ENCODE measurements at places on chromosomes 16 and 17. TPM values are rescaled to one million over a fixed set of nuclear protein-coding genes. Genes with fewer than 3 reads are reported as not detected.
A peak's percentile ranks its signal among the peaks of the same experiment; 100 is the strongest.

DNA sequence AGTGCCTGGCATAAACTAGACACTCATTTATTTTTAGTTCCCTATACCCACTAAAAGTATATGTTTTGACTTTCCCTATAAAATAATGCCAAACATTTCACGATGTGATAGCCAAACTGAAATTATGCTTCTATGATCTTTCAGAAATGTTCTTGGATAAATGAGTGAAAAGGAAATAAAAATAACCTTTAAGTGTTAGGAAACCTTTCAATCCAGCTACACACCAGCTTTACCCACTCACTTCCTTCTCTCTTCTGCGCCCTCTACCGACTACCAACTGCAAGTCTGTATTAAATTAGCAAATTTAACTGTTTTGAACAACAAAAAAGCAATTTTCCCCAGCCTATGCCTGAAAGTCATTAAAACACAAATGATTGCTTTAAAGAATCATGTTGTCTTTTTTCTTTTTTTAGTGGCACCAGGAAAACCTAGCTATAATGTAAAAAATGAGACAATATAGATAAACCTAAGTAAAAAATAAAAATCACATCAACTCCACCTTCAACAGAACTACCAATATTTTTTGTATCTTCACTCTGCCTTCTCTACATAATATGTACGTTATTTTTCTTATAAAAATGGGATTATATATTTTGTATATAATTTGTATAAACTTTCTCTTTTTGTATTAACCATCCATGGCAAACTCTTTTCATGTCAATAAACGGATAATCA, 13.2 kb upstream of the TMEM100 start:
- peak; percentile 59 for DNase-seq

CASKIN1 gene
- total RNA-seq: 0.98 TPM

DNA sequence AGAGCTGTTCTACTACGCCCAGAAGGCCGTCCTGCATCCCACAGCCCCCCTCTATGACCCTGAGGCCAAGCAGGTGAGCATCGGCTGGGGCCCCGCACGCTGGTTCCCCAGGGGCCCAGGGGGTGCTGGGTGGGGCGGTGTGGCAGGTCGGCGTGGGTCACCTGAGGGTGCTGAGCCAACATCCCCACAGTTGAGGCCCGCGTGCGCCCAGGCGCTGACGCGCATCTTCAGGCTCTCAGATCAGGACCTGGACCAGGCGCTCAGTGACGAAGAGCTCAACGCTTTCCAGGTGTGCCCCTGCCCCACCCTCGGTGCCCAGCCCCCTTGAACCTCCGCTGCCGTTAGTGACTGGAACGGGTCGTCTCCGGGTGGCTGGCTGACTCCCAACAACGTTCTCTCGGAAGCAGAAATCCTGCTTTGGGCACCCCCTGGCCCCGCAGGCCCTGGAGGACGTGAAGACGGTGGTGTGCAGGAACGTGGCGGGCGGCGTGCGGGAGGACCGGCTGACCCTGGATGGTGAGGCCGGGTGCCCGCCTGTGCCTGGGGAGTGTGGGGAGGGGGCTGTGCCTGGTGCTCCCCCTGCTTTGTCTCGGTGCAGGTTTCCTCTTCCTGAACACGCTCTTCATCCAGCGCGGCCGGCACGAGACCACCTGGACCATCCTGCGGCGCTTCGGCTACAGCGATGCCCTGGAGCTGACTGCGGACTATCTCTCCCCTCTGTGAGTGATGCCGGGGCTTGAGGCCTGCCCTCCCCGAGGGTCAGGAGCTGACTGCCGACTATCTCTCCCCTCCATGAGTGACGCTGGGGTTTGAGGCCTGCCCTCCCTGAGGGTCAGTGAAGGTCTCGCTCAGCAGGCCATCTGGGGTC, 2.8 kb downstream of the RHOT2 start:
- DNase-seq: no peak

CCL5 gene
- 33.1 TPM for total RNA-seq

CES3 gene
- 1.6 TPM for total RNA-seq

KRT33A gene
- total RNA-seq: not detected

GRCh38 chr16:30748634-30749445, 615 bp downstream of the PHKG2 start:
- DNase-seq: peak; percentile 46

ALOX15B gene
- 0.18 TPM for total RNA-seq

GRCh38 chr17:71987634-71988033, 133.2 kb upstream of the SOX9 start:
- DNase-seq: no peak

DNA sequence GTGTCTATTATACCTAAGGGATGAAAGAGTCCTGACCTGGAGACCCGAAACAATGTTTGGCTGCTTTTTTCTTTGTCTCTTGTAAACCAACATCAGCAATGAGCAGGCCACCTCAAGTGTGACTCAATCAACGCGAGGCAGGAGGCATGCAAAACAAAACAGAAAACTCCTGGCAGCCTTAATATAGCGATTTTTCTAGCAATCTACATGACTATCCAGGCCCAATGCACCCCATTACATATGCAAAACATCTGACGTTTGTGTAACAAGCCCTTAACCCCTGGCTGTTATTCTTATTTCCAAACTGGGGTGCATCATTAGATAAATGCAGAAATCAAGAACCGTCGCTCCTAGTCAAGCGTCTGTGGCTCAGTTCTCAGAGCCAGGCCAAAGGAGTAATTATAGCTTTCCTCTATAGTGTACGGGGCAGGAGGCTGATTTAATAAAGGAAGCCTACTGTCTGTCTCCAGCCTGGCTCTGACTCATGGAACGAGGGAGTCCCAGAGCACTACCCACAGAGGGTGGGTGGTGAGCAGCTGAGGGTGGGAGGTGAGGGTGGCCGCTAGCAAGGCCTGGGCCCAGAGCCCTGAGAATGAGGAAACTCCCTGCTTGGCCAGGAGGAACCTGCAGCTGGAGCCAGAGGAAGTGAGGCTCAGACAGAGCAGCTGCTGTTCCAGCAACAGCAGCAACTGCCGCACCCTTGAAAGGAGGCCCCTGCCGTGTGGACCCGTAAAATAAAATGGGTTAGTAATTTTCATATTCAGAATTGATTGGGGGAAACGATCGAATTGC, 43.9 kb downstream of the CHD9 start:
- DNase-seq: peak; percentile 57

DNA sequence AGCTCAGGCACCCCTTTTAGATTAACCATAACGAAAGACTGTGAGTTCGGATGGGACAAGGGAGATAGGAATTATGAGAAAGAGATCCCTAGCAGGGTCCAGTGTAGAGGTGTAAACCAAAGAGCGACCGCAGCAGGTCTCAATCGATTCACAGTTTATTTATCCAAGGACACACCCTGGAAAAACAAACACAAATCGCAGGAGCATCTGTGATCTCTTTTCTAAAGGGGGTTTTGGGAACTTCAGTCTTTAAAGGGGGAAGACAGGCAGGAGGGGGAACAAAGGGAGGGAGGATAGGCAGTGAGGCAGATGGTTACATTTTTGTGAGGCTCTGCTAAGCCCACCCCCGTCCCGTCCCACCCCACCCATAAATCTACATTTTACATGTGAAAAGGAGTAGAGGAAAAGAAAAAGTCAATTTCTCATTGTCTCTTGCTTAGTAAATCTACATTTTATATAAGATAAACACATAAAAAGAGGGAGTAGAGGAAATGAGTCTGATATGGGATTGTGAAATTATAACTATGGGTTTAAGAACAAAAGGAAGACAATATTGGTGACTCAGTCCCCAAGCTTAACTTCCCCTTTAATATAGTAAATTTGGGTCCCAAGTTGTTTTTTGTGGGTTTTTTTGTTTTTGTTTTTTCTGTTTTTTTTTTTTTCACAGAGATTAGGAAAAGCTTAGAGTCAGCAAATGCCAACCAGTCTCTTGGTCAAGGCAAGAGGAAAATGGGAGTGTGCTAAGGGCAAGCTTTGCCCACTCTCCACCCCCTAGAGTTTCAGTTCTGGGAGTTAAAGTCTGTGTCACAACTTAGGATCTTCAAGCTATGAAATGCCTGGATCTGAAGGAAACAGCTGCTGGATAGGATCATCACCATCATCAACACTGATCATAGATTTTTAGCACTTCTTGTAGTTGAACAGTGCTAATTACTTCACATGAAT, 160.9 kb upstream of the CDH5 start:
- no peak for DNase-seq

GRCh38 chr16:2162676-2163118, 7.1 kb downstream of the TRAF7 start:
- no peak for DNase-seq

DNA sequence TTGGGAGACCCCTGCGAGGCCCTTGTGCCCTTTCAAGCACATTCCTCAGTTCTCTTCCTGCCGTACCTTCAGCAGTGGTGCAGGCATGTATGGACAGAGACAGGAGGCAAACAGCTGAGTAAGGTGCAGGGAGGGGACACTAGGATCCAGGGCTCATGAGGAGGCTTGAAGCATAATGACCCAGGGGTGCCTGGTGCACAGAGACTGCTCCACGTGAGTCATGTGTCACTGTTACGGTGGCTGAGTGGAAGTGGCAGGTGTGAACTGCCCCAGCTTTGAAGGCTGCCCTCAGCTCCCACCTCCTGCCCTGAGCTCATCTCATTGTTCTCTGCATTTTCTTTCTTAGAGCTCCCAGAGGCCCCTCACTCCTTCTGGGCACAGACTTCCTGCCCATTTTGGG, 124.8 kb downstream of the NTN1 start:
- DNase-seq: no peak

- no peak for DNase-seq
These were observed 114.2 kb upstream of the IRX5 start for GRCh38 chr16:54816471-54816870.

Data from activated CD4-positive, alpha-beta T cell treated with anti-CD3 and anti-CD28 coated beads for 36 hours (primary cell).